Naive thymus-derived CD4-positive, alpha-beta T cell (primary cell): ENCODE measurements at places on chromosomes 5 and 9. TPM values are rescaled to one million over a fixed set of nuclear protein-coding genes. Genes with fewer than 3 reads are reported as not detected.

WDR70 gene
- total RNA-seq = 41.1 TPM

KCNN2 gene
- total RNA-seq = not detected in 2 replicates

NTRK2 gene
- total RNA-seq = 1.2 and 1.7 TPM in 2 replicates

NIPAL4 gene
- total RNA-seq = not detected

DIPK1B gene
- 0.41 and 0.46 TPM in 2 replicates for total RNA-seq

IL5 gene
- 1.2 and 1.6 TPM in 2 replicates for total RNA-seq

POU5F2 gene
- 4.2 TPM for total RNA-seq

C9orf50 gene
- not detected for total RNA-seq

ADAMTS16 gene
- total RNA-seq = not detected

ABCA2 gene
- total RNA-seq = 27.9 TPM

CEL gene
- 0.32 TPM for total RNA-seq

AFAP1L1 gene
- 0.49 TPM for total RNA-seq

IRX1 gene
- total RNA-seq = not detected in 2 replicates

CSF1R gene
- total RNA-seq = 6.4 TPM

TGFBR1 gene
- total RNA-seq = 88.1 and 95.5 TPM in 2 replicates

TAF11L7 gene
- total RNA-seq = not detected

OR1L8 gene
- 0.19 TPM for total RNA-seq

PCDHGA3 gene
- total RNA-seq = not detected

TMEM215 gene
- not detected for total RNA-seq

SLC45A2 gene
- not detected for total RNA-seq

HAPLN1 gene
- total RNA-seq = not detected in 2 replicates

PCDHGC4 gene
- total RNA-seq = not detected in 2 replicates
